ENCODE measurements at places on chromosomes 16 and 17. TPM values are rescaled to one million over a fixed set of nuclear protein-coding genes. Genes with fewer than 3 reads are reported as not detected.

DNA sequence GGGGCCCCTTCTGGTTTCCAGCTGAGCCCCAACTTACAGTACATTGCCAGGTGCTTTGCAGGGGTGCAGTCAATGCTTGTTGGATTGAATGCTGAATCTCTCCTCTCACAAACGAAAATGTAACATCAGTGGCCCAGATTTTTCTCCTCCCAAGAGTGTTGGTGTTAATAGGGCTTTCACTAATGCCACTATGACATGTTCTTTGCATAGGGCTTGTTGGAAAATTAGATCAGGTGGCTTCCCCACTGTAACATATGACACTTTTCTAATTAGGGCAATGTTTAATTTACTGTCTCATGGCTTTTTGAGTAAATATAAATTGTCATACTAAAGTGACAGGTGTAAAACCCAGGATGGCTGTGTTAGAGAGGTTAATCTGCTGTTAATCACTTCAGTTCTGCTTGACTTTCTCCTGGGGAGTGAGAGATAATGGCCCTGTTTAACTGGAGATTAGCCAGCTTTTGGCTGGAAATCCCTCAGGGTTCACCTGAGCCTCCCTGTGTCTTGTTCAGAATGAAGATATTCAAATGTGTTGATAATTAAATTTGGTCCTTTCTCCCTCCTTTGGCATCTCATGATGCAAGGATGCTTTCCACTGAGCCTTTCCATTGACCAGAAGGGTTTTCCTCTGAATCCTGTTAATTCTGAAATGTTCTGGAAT, 502.3 kb downstream of the RBFOX1 start:
- DNase-seq: no peak

ETV4 gene
- total RNA-seq: 66.3 TPM

DNA sequence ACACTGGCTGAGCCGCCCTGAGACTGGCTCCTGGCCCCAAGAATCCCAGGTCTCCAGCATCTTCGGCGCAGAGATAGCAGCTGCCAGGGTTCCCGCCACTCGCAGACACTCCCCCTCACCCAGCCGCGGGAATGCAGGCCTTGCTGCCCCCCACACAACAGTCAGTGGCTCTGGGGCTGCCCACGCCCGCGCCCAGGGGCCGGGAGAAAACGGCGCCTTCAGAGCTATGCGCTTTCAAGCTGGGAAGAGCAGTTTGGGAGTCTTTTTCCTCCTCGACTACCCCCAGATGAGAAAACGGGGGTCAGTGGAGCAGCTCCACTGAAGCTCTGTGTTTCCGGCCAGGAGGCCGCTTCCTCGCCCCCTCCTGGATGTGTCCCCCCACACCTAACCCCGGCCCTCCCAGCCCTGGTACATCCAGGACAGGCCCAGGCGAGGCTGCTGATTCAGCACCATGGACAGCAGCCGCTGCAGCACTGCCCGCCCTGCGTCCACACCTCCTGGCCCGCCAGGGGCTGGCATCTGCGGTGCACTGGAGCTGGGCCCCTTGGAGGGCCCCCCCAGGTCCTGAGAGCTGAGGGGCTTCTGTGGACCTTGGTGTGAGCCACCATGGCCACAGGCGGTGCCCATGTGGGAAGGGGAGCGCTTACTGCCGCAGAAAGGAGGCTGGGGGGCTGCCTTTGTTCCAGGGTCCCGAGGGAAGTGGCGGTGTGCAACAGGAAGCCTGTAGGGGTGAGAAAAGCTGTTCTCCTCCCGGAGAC, 35.7 kb downstream of the CACNA1H start:
- DNase-seq: peak; percentile 72

INPP5K gene
- 11.8 TPM for total RNA-seq

GRCh38 chr16:3444032-3444388, 530 bp downstream of the NAA60 start:
- DNase-seq: no peak

- no peak for DNase-seq
Measured at GRCh38 chr16:49342336-49343265, 31.0 kb upstream of the C16orf78 start.

TMEM92 gene
- total RNA-seq: 0.47 TPM

LLGL2 gene
- 25.2 TPM for total RNA-seq

GRCh38 chr17:51957786-51958185, 200.7 kb downstream of the CA10 start:
- DNase-seq: no peak

DNA sequence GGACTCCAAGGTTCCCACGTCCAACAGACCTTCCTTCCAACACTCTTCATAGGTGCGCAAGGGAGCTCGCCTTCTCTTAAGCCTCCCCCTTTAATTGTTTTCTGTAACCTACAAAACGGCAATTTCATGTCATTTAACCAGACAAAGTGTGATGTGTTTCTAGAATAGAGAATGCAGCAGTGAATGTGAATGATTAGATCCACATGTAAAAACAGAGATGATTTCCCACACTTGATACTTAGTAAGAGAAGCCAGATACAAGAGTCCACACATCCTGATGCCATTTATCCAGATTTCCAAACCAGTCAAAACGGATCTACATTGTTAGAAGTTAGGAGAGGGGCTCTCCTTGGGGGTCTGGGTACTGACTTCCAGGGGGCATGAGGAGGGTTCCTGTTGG, 89.3 kb downstream of the IRF8 start:
- DNase-seq: no peak

DNA sequence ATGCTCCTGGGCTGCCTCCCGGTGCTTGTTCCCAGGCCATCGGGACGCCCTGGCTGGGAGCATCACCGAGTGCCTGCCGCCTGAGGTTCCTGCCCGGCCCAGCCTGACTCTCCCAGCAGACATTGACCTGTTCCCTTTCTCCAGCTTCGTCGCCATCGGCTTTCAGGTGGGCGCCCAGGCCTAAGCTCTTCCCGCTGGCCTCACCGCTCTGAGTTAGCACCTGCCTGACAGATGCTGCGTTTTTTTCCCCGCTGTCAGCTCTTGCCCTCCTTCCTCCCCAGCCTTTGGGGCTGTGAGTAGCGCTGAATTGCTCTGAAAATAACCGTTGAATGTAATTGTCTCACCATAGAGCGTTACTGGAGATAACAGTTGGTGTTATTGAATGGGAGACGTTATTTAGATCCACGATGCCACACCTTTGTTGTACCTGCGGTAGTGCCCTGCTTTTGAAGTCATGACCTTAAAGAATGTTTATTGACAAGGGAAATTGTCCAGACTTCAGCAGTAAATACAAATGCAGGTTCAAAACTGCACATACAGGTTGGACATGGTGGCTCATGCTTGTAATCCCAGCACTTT, 21.3 kb upstream of the SMIM5 start:
- no peak for DNase-seq

SSTR5 gene
- total RNA-seq: not detected

OTOP2 gene
- 0.27 TPM for total RNA-seq

SLC6A4 gene
- not detected for total RNA-seq

- DNase-seq: no peak
Measured at GRCh38 chr16:24800586-24800985, 45.2 kb upstream of the SLC5A11 start.

DNA sequence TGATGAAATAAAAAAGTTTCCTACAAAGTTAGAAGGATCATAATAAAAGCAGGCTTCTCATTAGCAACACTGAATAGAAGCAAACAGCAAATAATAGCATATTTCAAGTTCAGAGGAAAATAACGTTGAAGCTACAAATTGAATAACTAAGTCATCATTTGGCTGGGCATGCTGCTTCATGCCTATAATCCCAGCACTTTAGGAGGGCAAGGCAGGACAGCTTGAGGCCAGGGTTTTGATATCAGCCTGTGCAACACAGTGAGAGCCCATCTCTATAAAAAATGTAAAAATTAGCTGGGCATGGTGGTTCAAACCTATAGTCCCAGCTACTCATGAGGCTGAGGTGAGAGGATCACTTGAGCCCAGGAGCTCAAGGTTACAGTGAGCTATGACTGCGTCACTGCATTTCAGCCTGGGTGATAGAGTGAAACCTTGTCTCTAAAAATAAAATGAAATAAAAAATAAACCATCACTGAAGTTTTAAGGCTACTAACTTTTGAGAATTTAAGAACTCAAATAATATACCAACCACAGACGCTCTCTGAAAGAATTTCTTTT, 25.5 kb downstream of the NCOR1 start:
- DNase-seq: no peak

DNA sequence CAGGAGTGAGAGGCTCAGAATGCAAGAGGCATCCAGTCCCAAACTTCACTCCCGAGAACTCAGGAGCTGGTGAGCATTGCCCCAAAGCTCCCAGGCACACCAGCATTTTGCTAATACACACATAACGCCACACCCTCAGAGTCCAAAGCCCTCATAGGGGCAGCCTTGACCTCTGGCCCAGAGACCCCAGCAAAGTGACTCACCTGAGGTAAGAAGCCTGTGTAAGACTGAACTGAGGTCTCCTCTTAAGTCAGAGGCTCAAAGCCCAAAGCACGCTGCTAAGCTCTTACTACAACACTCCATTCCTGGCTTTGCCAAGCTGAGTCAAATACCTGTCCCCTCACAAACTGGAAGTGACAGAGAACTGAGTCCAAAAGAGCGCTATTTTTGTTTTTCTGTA, 16.4 kb downstream of the ST3GAL2 start:
- no peak for DNase-seq

TMIGD1 gene
- not detected for total RNA-seq

CIITA gene
- 0.20 TPM for total RNA-seq

- DNase-seq: no peak
Measured at GRCh38 chr16:69703638-69704037, 22.7 kb downstream of the NQO1 start.

DNA sequence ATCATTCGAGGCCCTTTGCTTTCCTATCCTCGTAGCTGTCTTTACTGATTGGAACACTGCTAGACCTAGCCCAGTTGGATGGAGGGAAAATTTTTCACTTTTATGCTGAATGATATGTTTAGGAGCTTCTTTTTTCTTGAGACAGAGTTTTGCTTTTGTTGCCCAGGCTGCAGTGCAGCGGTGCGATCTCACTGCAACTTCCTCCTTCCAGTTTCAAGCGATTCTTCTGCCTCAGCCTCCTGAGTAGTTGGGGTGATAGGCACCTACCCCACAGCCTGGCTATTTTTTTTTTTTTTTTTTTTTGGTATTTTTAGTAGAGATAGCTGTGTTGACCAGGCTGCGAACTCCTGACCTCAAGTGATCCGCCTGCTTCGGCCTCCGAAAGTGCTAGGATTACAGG, 17.3 kb upstream of the PSMC5 start:
- no peak for DNase-seq

DNA sequence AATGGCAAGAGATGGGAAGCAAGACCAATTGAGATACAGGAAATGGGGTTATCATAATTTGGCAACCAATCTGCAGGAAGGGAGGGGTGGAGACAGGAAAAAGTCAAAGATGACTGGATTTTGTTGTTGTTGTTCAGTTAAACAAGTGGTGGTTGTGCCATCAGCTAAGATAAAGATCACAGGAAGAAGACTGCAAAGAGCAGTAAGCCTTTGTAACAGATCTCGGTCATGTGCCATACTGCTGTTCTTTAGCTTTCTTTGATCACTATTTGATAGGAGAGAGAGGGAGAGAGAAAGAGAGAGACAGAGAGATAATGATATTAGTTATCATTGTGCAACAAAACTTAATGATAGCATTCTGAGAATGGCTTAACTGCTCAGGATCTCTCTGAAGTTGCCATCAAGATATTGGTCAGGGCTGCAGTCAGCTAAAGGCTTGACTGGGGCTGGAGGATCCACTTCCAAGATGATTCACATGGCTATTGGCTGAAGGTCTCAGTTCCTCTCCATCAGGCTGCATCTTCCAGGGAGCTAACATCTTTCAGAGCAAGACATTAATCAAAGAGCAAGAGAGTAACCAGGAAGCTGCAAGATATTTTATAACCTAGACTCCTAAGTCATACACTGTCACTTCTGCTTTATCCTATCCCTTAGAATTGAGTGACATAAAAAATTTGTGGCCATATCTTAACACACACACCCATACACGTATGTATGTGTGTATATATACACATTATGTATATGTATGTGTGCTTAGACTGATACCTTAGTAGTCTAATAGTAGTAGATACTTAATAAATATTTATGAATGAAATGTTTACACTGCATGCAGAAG, 405.0 kb downstream of the SHISA9 start:
- no peak for DNase-seq

DNA sequence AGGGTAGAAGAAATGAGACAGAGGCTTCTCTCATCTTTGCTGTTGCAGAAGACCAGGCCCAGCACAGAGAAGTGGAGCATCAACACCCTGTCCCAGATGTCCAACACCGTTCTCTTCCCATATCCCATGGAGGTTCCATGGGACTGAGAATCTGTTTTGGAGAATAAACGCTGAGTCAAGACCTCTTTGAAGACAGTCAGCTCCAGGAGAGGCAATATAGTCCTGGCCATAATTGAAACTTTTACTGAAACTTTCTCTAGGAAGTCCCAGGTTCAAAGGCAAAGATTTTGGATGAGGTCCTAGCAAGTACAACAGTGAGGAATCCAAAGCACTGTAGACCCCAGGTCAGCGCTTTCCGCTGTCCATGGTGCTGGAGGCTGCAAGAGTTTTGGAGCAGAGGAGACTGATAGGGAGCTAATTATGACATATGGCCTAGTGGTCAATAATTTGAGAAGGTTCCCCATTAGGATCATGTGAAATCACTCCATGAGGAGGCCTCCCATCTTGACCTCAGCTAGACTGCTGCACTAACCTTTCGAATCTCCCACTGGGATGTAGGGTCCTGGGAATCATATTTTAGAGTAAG, 36.0 kb downstream of the OSBPL7 start:
- peak; percentile 67 for DNase-seq

DNA sequence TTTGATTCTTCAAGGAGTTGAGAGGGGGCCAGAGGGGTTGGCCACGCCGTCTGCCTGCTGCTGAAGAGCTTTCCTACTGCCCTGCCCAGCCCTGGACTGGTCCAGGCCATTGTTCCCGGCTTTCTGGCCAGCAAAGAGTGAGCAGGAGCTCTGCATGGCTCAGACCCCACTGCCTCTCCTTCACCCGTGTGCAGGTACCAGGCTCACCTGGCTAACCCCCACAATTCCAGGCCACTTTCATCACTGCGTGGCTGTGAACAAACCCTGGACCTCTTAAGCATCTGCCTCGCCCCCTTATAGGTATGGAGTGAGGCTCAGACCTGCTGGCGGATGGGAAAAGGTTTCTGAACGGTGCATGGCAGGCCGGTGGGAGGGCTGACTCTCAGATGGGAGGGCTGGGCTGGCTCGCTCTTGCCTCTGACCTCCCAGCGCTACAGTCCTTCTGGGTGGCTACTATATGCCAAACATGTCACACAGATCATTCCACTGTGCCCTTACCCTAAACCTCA, 8.9 kb downstream of the ZNF319 start:
- DNase-seq: no peak

TP53TG3 gene
- total RNA-seq: 2.8 TPM

- peak; percentile 78 for DNase-seq
Measured at GRCh38 chr16:29806099-29806579, at the start of gene MAZ. TSS of gene MAZ (plus strand) at chr16:29806529. CDS start at chr16:29806702, 173 bp downstream.

KRTAP9-3 gene
- total RNA-seq: not detected

DNA sequence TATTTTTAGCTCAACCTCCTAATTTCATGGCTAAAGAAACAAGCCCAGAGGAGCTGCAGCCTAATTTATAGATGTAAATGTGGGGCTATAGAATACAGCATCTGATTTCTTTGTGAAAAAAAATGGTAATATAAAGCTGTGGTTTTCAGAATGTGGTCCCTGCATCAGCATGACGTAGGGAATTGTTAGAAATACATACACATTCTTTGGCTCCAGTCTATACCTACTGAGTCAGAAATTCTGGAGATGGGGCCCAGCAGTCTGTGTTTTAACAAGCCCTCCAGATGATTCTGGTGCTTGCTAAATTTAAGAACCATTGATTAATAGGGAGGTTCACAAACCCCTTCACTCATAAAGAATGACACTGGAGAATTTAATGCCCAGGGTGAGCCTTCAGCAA, 18.1 kb upstream of the MYH8 start:
- no peak for DNase-seq

FNDC8 gene
- not detected for total RNA-seq
